Activated CD4-positive, alpha-beta T cell treated with anti-CD3 and anti-CD28 coated beads, Interleukin-2, Interleukin-6, amounts not matched to agents 100 ng/mL and 50 ng/mL, durations not matched to agents 16 hours and 8 hours (primary cell): ENCODE measurements at places on chromosomes 1 and 21.
A peak's percentile ranks its signal among the peaks of the same experiment; 100 is the strongest.

DNA sequence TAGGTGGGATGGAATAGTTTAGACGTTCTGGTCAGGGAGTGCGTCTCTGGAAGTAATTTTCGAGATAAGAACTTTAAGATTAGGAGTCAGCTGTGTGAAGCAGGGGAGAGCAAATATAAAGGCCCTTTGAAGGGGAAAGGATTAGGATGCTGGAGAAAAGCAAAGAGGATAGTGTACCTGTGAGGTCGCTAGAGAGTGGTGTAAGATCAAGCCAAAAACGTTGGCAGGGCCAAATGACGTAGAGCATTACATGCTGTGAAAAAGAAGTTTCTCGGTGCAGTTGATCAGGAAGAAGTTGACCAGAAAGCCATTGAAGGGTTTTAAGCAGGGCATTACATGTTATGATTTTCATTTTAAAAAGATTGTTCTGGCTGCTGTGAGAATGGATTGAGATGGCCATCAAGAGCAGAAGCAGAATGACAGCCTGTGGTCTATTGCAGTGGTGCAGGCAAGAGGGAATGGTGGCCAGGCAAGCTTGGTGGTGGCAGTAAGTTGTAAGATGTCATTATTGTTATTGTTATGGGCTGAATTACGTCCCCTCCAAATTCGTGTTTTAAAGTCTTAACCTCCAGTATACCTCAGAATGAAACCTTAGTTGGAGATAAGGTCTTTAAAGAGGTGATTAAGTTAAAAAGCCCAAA is 113.6 kb upstream of the KIF26B start:
- no peak for DNase-seq

DNA sequence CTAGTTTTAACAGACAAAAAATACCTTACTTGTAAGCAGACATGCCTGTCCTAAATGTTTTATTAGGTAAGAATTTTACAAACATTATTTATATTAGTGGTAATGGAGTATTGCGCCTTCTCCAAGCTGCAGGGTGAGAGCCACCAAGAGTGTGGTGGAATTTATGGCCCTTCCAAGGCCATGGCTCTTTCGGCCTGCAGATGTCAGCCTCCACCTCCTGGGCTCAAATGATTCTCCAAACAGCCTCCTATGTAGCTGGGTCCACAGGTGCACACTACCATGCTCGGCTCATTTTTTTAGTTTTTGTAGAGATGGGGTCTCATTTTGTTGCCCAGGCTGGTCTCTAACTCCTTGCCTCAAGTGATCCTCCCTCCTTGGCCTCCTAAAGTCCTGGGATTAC is 56.3 kb downstream of the ITGB3BP start:
- no peak for DNase-seq

GRCh38 chr1:63054184-63054583 is 268.2 kb upstream of the FOXD3 start:
- no peak for DNase-seq

GRCh38 chr1:202967684-202968281 is 726 bp upstream of the CYB5R1 start:
- DNase-seq: peak; percentile 47

- no peak for DNase-seq
Observed at GRCh38 chr1:15214527-15214926, 32.5 kb upstream of the FHAD1 start.

- no peak for DNase-seq
Observed at GRCh38 chr1:53286955-53287354, 40.9 kb downstream of the LRP8 start.

DNA sequence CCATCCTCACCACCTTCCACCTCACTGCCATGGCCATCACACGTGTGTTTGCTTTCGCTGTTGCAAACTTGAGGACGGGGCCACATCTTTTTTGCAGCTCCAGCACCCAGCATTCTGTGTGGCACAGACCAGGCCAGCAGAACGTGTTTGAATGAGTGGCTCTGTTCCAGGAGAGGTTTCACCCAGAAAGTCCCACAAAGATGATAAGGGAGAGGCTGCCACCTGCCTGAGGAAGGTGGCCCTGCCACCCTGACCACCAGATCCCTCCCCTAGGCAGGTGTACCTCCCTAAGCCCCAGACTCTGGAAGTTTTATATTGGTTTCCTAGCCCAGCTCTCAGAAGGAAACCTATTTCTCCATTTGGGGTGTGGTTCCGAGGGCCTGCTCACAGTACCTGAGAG is 252.1 kb downstream of the KAZN start:
- DNase-seq: no peak

DNA sequence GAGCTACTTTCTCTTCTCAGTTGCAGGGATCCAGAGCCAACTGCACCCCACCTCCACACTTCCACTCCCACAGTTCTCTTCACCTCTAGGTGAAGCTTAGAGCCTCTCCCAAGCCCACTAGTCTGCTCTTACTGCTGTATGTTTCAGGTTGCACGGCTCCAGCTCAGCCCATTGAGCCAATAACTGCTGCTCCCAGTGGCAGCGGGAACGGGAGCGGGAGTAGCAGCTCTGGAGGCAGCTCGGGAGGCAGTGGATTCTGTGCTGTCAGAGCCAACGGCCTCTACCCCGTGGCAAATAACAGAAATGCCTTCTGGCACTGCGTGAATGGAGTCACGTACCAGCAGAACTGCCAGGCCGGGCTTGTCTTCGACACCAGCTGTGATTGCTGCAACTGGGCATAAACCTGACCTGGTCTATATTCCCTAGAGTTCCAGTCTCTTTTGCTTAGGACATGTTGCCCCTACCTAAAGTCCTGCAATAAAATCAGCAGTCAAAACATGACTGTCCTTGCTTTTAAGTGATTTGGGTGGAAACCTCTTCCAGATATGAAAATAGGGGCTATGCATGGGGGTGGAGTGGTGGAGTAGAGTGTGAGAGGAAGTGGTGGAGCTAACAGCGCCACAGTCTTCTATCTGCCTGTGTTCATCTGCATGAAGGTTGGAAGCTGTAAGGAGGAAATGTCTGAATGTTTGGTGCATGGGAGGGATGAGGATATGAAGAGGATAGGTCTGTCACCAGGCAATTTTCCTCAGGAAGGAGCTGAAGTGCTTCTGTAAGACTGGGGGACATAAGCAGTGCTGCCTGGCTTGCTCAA is 29.6 kb downstream of the CHIA start:
- DNase-seq: no peak

- no peak for DNase-seq
Observed at GRCh38 chr1:227482023-227482299, 81.4 kb upstream of the ZNF678 start.

GRCh38 chr1:147821883-147822282 is 61.5 kb upstream of the GJA5 start:
- DNase-seq: no peak

GRCh38 chr21:45469273-45470086 is 64.5 kb downstream of the COL18A1 start:
- no peak for DNase-seq

DNA sequence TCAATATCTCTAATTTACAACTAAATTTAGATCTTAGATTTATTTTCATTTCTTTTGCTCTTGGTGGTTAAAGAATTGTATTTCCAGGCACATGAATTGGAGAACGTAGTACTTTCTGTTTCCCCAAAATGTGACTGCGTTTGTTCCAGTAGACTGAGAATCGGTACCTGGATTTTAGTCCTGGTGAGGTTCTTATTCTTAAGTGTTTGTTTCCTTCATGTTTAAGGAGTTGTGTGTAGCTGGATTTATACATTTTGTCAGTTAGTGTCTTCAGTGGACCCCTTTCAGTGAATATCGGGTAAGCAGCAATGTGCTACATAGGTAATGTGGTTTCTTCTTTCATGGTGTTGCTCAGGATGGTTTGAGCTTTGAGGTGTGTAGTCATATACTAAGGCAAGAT is 6.8 kb downstream of the MIER1 start:
- DNase-seq: peak; percentile 41

GRCh38 chr1:224791362-224791941 is 138.0 kb upstream of the DNAH14 start:
- DNase-seq: no peak

- no peak for DNase-seq
Observed at GRCh38 chr1:43653339-43653738, 3.4 kb downstream of the KDM4A start.

GRCh38 chr1:166700696-166701095 is 138.6 kb upstream of the POGK start:
- no peak for DNase-seq
